IPS DF 6.9 (cell line): ENCODE measurements at places on chromosomes 4 and X.

DNA sequence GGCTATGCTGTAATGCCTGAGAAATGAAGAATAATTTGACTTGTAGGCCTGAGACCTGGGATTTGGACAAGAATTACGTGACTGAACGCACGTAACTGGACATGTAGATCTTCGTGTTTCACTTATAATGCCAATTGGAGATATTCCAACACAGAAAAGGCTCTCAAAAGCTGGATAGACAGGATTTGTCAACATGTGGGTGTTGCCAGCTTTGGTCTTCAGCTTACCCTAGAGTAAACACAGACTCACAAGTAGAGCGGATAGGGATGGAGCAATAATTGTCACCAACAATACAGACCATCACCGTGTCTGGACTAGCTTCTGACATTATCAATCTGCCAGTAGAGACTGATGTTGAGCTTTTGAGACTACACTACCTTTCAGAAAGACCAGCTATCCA, 1511.0 kb upstream of the ADGRL3 start:
- DNase-seq: no peak
- no peak overlapping the region for H3K4me3 ChIP-seq
- H3K27me3 ChIP-seq: no peaks in the 10 kb centered on the region
- H3K27ac ChIP-seq: no peak overlapping the region
- no peaks in the 10 kb centered on the region for H3K4me1 ChIP-seq

DNA sequence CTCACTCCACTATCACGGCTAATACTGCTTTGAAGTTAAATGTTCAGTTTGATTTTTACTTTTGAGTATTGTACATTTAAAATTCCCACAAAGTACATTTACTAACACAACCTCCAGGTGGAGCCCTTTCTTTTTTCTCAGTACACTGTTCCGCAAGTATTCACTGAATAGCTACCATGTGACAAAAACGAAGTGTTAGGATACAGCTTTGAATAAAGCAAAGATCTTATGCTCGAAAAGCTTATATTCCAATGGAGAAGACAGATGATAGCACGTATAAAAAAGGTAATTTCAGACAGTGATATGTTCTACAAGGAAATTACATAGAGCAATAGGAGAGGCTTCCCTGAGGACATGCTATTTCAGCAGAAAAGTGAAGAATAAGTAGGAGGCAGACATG, 60.7 kb upstream of the ABCG2 start:
- no peaks in the 10 kb centered on the region for H3K36me3 ChIP-seq
- no peaks in the 10 kb centered on the region for H3K27me3 ChIP-seq
- H3K27ac ChIP-seq: no peak overlapping the region
- DNase-seq: no peak

- no peak overlapping the region for H3K27ac ChIP-seq
- DNase-seq: no peak
- no peaks in the 10 kb centered on the region for H3K27me3 ChIP-seq
- H3K4me1 ChIP-seq: peaks cover 2% of the 10 kb centered on the region; the same call in 1 of the 2 replicates
Observed at GRCh38 chr4:101784957-101785356, 5.6 kb upstream of the BANK1 start.

DNA sequence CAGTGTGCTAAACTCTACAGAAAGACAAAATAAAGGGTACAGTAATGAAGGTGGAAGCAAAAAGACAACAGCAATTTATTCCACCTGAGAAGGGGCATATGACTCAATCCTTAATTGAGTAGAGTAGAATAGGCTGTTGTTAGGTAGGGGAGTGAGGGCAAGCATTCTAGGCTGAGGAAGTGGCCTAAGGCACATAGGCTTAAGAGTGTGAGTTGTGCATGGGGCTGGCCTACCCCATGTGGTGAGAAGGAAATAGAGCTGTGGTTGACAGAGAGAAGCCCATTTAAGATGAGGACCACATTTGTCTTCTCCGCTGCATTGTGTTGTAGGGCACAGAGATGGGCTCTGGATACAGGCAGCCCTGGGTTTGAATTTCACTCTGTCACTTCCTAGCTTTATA, 3.4 kb upstream of the ZCCHC18 start:
- no peaks in the 10 kb centered on the region for H3K36me3 ChIP-seq
- no peak for DNase-seq
- H3K4me3 ChIP-seq: no peak overlapping the region
- no peaks in the 10 kb centered on the region for H3K27me3 ChIP-seq

- no peak for DNase-seq
- H3K27me3 ChIP-seq: no peaks in the 10 kb centered on the region
- H3K4me1 ChIP-seq: peaks cover 1% of the 10 kb centered on the region; the same call in 1 of the 2 replicates
- H3K4me3 ChIP-seq: no peak overlapping the region
Observed at GRCh38 chrX:41721590-41721989, 2.4 kb upstream of the GPR82 start.

GRCh38 chrX:53003111-53003510, 44.8 kb upstream of the FAM156A start:
- no peak for DNase-seq
- H3K4me3 ChIP-seq: no peak overlapping the region
- no peaks in the 10 kb centered on the region for H3K4me1 ChIP-seq

DNA sequence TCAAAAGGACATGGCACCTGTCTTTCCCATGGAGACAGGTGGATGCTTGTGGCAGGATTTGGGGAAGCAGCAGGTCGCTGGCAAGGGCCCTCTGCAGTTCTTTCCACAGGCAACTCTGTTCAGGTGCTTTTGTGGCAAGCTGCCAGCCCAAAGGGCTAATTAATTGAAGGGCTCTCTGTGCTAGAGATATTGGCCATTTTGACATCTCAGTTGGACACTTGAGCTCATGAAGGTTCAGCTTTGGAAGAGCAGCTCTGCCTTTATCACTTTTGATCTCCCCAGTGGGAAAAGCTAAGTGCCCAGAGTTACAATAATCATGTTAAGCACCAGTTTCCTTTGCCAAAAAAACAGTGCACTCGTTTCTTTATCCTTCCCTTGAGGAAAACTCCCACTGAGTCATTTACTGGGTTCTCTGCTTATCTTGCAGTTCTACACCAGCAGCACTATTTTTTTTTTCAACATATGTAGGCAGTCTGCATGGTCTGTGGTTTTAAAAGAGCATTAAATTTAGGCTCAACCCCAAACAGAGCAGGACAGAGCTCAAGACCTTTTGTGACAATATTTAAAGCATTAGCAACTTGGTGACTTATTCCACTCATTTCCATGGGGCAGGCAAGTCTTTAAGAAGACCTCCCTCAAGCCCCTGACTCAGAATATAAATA, 336.4 kb upstream of the RASGEF1B start:
- no peak for DNase-seq
- H3K4me3 ChIP-seq: no peak overlapping the region
- H3K36me3 ChIP-seq: no peaks in the 10 kb centered on the region
- H3K27ac ChIP-seq: no peak overlapping the region
- no peaks in the 10 kb centered on the region for H3K4me1 ChIP-seq
- H3K27me3 ChIP-seq: no peaks in the 10 kb centered on the region

- no peaks in the 10 kb centered on the region for H3K36me3 ChIP-seq
- no peak overlapping the region for H3K27ac ChIP-seq
- no peak for DNase-seq
- no peaks in the 10 kb centered on the region for H3K27me3 ChIP-seq
- no peaks in the 10 kb centered on the region for H3K4me1 ChIP-seq
Observed at GRCh38 chr4:100147198-100147597, 43.1 kb downstream of the DDIT4L start.

GRCh38 chrX:8647176-8647575, 84.8 kb downstream of the ANOS1 start:
- H3K4me3 ChIP-seq: no peak overlapping the region
- no peak overlapping the region for H3K27ac ChIP-seq
- H3K36me3 ChIP-seq: no peaks in the 10 kb centered on the region
- no peak for DNase-seq
- H3K4me1 ChIP-seq: peaks cover 2% of the 10 kb centered on the region; the same call in 1 of the 2 replicates
- H3K27me3 ChIP-seq: no peaks in the 10 kb centered on the region

DNA sequence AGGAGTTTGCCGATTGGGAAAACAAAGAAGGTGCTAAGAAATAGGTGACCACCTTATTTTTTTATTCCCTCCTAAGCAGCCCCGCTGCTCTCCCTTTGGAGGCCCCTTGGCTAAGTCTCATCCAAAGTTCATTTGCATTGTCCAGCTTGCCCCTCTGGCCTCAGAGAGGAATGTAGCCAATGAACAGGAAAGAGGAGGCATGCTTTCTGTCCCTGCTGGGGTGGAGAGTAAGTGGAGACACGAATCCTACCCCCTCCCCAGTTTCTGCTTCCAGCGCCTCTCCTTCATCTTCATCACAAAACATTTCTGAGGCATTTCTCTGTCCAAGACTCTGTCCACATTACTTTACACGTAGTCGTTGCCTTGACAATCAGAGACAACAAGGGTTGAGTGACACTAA, 38.7 kb downstream of the NLGN3 start:
- no peaks in the 10 kb centered on the region for H3K36me3 ChIP-seq
- H3K4me1 ChIP-seq: no peaks in the 10 kb centered on the region; the same call in 1 of the 2 replicates
- no peak overlapping the region for H3K27ac ChIP-seq

DNA sequence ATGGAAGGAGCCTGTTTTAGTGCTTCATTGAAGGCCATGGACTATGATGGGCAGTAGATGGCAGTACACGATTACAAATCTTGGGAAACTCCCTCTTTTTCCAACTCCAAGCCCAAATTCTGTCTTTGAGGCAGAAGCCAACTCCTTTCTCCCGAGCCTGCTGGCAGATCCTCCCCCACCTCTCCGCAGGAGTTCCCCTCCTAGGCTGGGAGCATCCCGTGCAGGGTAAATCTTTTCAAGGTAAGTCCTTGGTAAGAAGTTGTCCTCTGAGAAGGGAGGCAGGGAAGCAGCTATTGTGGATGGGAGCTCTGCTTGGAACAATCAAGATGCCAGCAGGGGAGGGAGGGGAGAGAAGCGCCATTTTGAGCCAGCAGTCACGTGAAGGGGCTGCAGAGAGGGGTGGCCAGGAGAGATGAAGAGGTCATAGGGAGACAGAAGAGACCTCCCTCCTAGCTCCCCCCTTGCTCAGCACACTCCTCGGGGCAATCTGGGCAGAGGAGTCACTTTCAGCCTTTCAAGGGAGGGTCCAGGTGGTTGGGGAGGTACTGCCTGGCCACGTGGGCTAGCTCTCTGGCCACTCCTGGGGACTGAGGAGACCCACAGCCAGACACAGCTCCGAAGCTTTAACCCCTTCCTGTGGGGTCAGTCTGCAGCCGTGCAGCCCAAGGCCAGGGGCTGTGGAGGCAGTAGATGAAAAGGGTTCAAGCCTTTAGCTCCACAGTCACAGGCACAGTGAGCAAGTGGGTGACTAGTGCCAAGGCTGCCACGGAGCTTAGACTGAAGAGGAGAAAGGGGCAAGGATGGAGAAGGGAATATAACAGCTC, 9.6 kb downstream of the CC2D2A start:
- peaks cover 1% of the 10 kb centered on the region; the same call in 1 of the 2 replicates for H3K4me1 ChIP-seq
- no peaks in the 10 kb centered on the region for H3K36me3 ChIP-seq
- H3K27ac ChIP-seq: no peak overlapping the region

DNA sequence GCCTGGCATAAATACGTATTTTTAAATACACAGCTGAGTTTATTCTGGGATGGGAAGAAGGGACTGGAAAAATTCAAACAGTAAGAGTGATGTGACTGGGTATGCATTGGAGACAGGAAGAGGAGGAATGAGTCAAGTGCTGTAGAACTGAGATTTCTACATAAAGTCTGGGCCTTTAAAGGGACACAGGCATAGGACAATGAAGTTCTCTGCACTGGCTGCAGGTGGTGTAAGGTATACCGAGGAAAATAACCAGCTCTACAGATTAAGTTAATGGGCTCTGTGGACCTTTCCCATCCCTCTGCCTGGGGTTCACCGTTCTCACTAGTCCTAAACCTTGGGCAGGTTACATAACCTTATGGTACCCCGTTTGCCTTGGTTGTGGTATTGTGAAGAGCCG, 68.7 kb downstream of the DHX15 start:
- H3K4me3 ChIP-seq: no peak overlapping the region
- no peaks in the 10 kb centered on the region for H3K27me3 ChIP-seq
- no peaks in the 10 kb centered on the region for H3K36me3 ChIP-seq
- H3K27ac ChIP-seq: no peak overlapping the region
- no peaks in the 10 kb centered on the region for H3K4me1 ChIP-seq

GRCh38 chr4:158949099-158949498, 153.8 kb upstream of the RAPGEF2 start:
- DNase-seq: no peak
- no peaks in the 10 kb centered on the region for H3K4me1 ChIP-seq
- H3K27me3 ChIP-seq: no peaks in the 10 kb centered on the region; the same call in 1 of the 2 replicates
- no peak overlapping the region for H3K27ac ChIP-seq

DNA sequence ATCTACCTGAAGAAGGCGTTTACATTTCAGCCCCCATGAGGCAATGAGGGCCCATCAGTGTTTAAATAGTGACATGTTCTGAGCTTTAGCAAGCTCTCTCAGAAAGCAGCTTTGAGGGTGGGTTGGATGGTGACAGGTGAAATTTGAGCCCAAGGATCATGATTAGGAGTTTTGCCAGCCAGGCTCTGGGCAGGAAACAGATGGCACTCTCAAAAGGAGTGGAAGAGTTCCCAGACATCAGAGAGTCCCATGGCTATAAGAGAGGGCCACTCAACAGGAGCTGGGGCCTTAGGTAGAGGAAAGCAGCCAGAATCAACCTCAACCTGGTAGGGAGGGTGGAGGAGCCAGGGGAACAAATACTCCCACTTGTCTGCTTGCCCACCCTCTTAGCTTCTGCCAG, 499.8 kb downstream of the MID1IP1 start:
- H3K4me3 ChIP-seq: no peak overlapping the region
- no peaks in the 10 kb centered on the region for H3K36me3 ChIP-seq
- no peaks in the 10 kb centered on the region for H3K27me3 ChIP-seq

DNA sequence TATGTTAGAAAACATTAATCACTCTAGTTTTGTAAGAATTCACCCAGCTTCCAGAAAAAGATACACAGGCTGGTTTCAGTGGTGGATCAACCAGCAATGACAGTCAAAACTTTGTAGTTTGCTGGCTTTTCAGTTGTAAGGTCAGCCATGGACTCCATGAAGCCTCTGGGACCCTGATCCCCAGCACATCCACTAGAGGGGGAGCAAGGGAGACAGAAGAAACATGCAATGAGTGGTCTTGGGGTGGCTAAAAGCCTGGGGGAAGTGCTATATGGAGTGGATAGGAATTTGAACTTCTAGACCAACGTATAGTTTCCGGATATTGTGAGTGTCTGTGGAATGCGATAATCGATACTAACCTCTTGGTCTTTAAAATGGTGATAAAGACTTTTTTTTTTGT, 72.7 kb downstream of the AFF2 start:
- no peaks in the 10 kb centered on the region for H3K36me3 ChIP-seq
- H3K4me3 ChIP-seq: no peak overlapping the region
- no peaks in the 10 kb centered on the region for H3K27me3 ChIP-seq
- H3K4me1 ChIP-seq: no peaks in the 10 kb centered on the region
- DNase-seq: no peak

- no peak for DNase-seq
- no peaks in the 10 kb centered on the region for H3K36me3 ChIP-seq
- H3K4me3 ChIP-seq: no peak overlapping the region
- no peak overlapping the region for H3K27ac ChIP-seq
- no peaks in the 10 kb centered on the region for H3K27me3 ChIP-seq
Observed at GRCh38 chr4:180054291-180054690, 2188.9 kb upstream of the TENM3 start.

- H3K4me3 ChIP-seq: no peak overlapping the region
- H3K27me3 ChIP-seq: no peaks in the 10 kb centered on the region
- no peaks in the 10 kb centered on the region for H3K36me3 ChIP-seq
- DNase-seq: no peak
- no peak overlapping the region for H3K27ac ChIP-seq
Observed at GRCh38 chr4:174397366-174398155, 113.8 kb downstream of the CEP44 start.
